Activated CD8-positive, alpha-beta memory T cell treated with anti-CD3 and anti-CD28 coated beads for 48 hours (primary cell): ENCODE measurements at places on chromosomes 2 and 18.

- no peak for DNase-seq
Observed at GRCh38 chr2:137937246-137937645, 27.0 kb upstream of the HNMT start.

DNA sequence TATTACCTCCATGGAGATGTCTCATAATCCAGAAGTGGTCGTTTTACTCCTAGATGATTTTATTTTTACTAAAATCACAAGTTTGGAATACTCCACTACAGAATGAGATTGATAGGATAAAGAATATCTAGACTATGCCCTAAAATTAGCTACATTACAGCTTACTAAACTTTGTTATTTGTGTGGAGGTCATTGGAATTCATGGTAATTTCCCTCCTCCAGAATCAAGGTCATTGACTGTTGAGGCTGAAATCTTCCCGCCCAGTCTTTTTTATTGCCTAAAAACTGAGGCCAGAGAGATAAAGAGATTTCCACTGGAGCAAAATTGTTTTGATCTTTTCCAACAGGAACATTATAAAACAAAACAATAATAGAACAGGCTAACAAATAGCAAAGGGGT, 35.0 kb downstream of the ITGB6 start:
- no peak for DNase-seq

GRCh38 chr18:40501026-40501425, 1454.0 kb upstream of the PIK3C3 start:
- DNase-seq, result no peak

GRCh38 chr2:238731961-238732360, 115.9 kb upstream of the TWIST2 start:
- no peak for DNase-seq

- no peak for DNase-seq
Observed at GRCh38 chr2:128773641-128774319, 455.1 kb upstream of the HS6ST1 start.

DNA sequence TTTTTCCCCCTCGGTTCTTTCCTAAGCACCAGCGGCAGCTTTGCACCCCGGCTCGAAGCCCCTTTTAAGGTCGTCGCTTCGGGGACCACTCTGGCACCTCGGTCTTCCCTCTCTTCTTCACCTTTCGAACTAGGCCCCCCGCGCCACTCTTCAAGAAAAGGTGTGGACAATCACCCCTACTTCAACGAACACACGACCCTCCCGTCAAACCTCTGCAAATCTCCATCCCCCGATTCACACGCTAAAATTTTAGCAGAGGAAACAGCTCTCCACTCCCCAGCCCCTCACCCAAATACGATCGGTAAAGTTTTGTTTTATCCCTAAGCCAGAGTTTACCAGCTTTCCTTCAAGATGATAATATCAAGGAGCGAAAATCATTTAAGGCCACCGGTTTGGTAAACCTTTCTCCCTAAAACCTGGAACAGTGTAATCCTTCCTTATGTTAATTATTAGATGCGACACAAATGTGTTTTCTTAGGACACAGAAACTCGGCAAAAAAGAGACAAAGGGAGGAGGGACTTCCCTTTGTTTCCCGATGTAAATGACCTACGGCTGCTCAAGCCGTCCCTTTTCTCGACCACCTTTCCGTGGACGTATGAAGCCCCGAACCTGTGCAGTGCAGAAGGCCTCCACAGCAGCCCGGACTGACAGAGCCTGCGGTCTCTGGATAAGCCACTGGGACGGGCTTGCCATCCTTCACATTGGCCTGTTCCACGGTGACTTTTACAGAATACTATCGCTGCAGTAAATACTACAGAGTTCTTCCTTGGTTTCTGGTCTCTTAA, 85.2 kb downstream of the RBMS1 start:
- DNase-seq, result no peak
